ENCODE measurements at places on chromosomes 11 and 22. TPM values are rescaled to one million over a fixed set of nuclear protein-coding genes. Genes with fewer than 3 reads are reported as not detected.

OR4D5 gene
- total RNA-seq = not detected

CECR2 gene
- 0.05 TPM for total RNA-seq

RAG1 gene
- 0.84 TPM for total RNA-seq

RCOR2 gene
- 0.07 TPM for total RNA-seq

OR2AG2 gene
- total RNA-seq = not detected

ANO1 gene
- 0.40 TPM for total RNA-seq

IL10RA gene
- not detected for total RNA-seq

UBQLNL gene
- not detected for total RNA-seq

DERL3 gene
- total RNA-seq = 3.1 TPM

GLYATL1B gene
- total RNA-seq = not detected

NOX4 gene
- total RNA-seq = 31.4 TPM

MOGAT2 gene
- not detected for total RNA-seq

MRGPRX4 gene
- not detected for total RNA-seq

E2F8 gene
- 4.5 TPM for total RNA-seq

PLAAT5 gene
- not detected for total RNA-seq

PNPLA3 gene
- total RNA-seq = 0.40 TPM

TRIM22 gene
- total RNA-seq = 135 TPM

FGF3 gene
- not detected for total RNA-seq

ZPR1 gene
- 44.8 TPM for total RNA-seq

ARAP1 gene
- 73.3 TPM for total RNA-seq

PI4KA gene
- 47.6 TPM for total RNA-seq

HTR3B gene
- total RNA-seq = not detected

ZNF215 gene
- total RNA-seq = 1.4 TPM

TRIM49 gene
- not detected for total RNA-seq

INS gene
- total RNA-seq = not detected

CABP2 gene
- not detected for total RNA-seq

TCN2 gene
- total RNA-seq = 56.9 TPM

POU2AF2 gene
- total RNA-seq = not detected

PRR33 gene
- total RNA-seq = not detected

OR5B21 gene
- not detected for total RNA-seq

SCN2B gene
- total RNA-seq = not detected

ART1 gene
- total RNA-seq = not detected

PNPLA5 gene
- not detected for total RNA-seq

SCGB1D2 gene
- not detected for total RNA-seq

A4GALT gene
- total RNA-seq = 33.1 TPM

SLCO2B1 gene
- total RNA-seq = 0.15 TPM

MUC2 gene
- not detected for total RNA-seq

OR2AG1 gene
- total RNA-seq = not detected

PLA2G3 gene
- not detected for total RNA-seq

CDC42EP1 gene
- total RNA-seq = 79.8 TPM

RNF215 gene
- total RNA-seq = 8.1 TPM

LYVE1 gene
- 12.1 TPM for total RNA-seq

CDKN1C gene
- 3.2 TPM for total RNA-seq

CSNK2A3 gene
- 1.5 TPM for total RNA-seq

MAFF gene
- 94.1 TPM for total RNA-seq

PKP3 gene
- 1.6 TPM for total RNA-seq

SLC22A8 gene
- total RNA-seq = not detected

EFCAB6 gene
- total RNA-seq = under 0.01 TPM

GALNT18 gene
- total RNA-seq = 26.4 TPM

GRM5 gene
- 0.07 TPM for total RNA-seq

SDHAF2 gene
- total RNA-seq = 34.9 TPM

AGBL2 gene
- total RNA-seq = not detected

HOATZ gene
- total RNA-seq = not detected

CCDC81 gene
- 1.4 TPM for total RNA-seq

TMEM151A gene
- total RNA-seq = not detected
